ENCODE measurements at places on chromosomes 13 and 19. TPM values are rescaled to one million over a fixed set of nuclear protein-coding genes. Genes with fewer than 3 reads are reported as not detected.
A peak's percentile ranks its signal among the peaks of the same experiment; 100 is the strongest.

The ZNF85 gene
- total RNA-seq = 10.2 TPM

DNA sequence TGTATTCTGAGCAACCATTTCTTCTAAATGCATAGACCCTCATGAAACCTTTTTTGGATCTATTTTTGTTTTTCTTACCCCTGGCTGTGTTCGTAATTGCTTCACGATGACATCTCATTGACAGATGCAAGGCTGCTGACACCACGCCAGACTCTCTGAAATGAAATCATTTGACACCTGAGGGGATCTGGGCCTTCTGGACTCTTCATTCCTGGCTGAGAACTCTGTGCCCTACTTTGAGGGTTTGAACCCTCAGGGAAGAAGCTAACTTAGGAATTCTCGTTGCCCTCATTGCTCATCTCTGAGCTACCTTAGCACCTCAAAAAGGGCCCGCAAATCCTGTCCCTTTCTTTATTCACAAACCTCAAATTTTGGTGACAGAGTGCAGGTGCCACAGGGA, 40.5 kb upstream of the NBEA start:
- DNase-seq = no peak
- H3K27me3 ChIP-seq = no peaks in the 10 kb centered on the region
- no peaks in the 10 kb centered on the region for H3K36me3 ChIP-seq
- no peak overlapping the region for H3K4me3 ChIP-seq

- H3K4me1 ChIP-seq = no peaks in the 10 kb centered on the region
- no peak overlapping the region for H3K27ac ChIP-seq
- no peaks in the 10 kb centered on the region for H3K36me3 ChIP-seq
- no peak for DNase-seq
- H3K27me3 ChIP-seq = no peaks in the 10 kb centered on the region
Measured at GRCh38 chr19:44943801-44944249, 1.8 kb downstream of the APOC4 start.

The COX6B1 gene
- 386 TPM for total RNA-seq

GRCh38 chr19:991174-991931, 7.2 kb downstream of the WDR18 start:
- H3K27me3 ChIP-seq = no peaks in the 10 kb centered on the region
- H3K27ac ChIP-seq = no peak overlapping the region
- DNase-seq = no peak
- H3K4me1 ChIP-seq = no peaks in the 10 kb centered on the region
- peaks cover 14% of the 10 kb centered on the region for H3K36me3 ChIP-seq

GRCh38 chr19:1240925-1241324, 626 bp upstream of the ATP5F1D start:
- H3K4me1 ChIP-seq = peaks cover 52% of the 10 kb centered on the region
- peak overlapping the region; percentile 84 for H3K27ac ChIP-seq
- peak overlapping the region; percentile 94 for H3K4me3 ChIP-seq
- no peaks in the 10 kb centered on the region for H3K27me3 ChIP-seq
- no peak for DNase-seq

- no peak overlapping the region for H3K27ac ChIP-seq
- H3K4me1 ChIP-seq = no peaks in the 10 kb centered on the region
- no peaks in the 10 kb centered on the region for H3K27me3 ChIP-seq
Measured at GRCh38 chr13:65555962-65556361, 1674.2 kb downstream of the PCDH9 start.

DNA sequence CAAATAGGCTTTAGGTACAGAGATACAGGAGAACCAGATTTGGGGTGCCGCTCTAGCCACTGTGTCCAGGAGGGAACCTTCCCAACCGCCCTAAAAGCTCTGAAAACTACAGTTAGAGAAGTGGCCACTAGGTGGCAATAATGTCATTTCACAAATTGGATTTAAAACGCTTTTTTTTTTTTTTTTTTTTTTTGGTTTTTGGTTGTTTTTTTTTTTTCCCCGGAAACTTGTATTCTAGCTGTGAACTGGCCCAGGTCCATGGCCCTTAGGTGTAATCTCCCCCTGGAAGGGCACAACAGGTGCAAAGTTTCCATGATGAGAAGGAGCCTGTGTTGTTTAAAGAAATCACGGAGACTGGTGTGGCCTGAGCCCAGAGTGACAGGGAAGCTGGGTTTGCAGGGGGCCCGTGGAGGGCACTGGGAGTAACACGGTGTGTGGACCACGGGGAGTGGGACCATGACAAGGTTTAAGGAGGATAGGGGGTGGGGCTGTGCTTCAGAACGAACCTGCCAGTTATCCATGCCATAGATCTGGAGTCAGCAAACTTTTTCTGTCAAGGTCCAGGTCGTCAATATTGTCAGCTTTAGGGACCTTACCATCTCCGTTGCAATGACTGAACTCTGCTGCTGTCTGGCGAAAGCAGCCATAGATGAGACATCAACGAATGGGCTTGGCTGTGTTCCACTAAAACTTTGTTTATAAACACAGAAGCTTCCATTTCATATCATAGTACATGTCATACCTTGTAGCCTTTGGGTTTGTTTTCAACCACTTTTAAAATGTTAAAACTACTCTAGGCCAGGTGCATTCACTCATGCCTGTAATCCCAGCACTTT, 10.1 kb downstream of the OR1I1 start:
- no peaks in the 10 kb centered on the region for H3K36me3 ChIP-seq
- no peak overlapping the region for H3K27ac ChIP-seq
- peaks cover 5% of the 10 kb centered on the region for H3K4me1 ChIP-seq

The PSG7 gene
- not detected for total RNA-seq

The SPACA4 gene
- total RNA-seq = not detected

Measured in thoracic aorta (tissue), 2 donors.